ENCODE measurements at places on chromosomes 7 and 10.
A peak's percentile ranks its signal among the peaks of the same experiment; 100 is the strongest.

- DNase-seq, result no peak
Observed at GRCh38 chr7:81414411-81414810, 355.4 kb downstream of the HGF start.

- no peak for DNase-seq
Observed at GRCh38 chr10:86914734-86915133, 42.7 kb downstream of the MMRN2 start.

GRCh38 chr7:7732621-7733281 is 14.3 kb upstream of the RPA3 start:
- DNase-seq, result no peak

DNA sequence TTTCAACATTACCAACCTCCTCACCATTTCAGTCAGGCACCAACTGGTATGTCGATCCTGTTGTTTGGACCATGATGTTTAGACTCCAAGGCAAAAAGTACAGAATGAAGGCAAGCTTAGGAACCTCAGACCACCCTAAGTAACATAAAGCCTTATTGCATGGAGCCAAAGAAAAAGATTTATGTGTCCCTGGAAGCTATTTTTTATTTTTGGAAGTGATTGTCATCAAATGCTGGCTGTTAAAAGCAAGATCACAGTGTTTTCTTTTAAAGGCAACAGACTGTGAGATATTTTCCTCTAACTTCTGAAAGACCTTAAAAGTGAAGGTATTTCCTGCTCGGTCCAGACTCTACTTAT is 8.2 kb downstream of the ASB15 start:
- DNase-seq, result no peak

GRCh38 chr7:366161-366803 is 76.3 kb downstream of the FOXL3 start:
- DNase-seq, result no peak

- DNase-seq, result no peak
Observed at GRCh38 chr7:112001091-112001826, 204.9 kb downstream of the DOCK4 start.

GRCh38 chr10:29689001-29689400 is 54.2 kb upstream of the SVIL start:
- no peak for DNase-seq

DNA sequence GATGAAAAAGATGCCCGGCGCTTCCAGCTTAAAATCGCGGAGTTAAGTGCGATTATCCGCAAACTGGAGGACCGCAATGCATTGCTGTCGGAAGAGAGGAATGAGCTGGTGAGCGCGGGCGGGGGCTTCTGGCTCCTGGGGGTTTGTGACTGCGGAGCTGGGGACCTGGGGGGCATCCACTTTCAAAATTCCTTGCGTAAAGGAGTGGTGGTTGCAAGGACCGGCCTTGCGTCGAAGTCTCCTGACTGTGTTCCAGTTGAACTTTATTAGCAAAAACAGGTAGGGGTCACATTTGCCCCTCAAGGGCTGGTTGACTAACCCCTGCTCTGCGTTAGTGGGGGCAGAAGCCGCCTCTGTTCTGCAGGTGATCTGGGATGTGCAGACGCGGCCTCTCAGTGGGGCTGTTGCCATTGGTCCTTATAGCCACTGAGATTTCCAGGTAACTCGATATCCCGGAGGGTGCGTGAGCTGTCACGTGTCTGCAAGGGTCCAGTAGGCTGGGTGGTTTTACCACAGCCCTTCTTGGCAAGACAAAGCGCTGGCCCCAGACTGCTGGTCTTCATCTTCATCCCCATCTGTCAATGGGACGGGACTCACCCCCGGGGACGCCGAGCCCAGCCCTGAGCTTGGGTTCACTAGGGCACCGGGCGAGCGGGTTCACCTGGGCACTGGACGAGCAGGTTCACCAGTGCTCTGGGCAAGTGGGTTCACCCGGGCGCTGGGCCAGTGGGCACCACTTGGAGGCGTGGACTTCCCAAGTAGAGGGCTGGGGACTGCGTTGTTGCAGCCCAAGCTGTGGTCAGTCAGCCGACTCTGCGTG is 51.5 kb upstream of the DPYSL4 start:
- no peak for DNase-seq

DNA sequence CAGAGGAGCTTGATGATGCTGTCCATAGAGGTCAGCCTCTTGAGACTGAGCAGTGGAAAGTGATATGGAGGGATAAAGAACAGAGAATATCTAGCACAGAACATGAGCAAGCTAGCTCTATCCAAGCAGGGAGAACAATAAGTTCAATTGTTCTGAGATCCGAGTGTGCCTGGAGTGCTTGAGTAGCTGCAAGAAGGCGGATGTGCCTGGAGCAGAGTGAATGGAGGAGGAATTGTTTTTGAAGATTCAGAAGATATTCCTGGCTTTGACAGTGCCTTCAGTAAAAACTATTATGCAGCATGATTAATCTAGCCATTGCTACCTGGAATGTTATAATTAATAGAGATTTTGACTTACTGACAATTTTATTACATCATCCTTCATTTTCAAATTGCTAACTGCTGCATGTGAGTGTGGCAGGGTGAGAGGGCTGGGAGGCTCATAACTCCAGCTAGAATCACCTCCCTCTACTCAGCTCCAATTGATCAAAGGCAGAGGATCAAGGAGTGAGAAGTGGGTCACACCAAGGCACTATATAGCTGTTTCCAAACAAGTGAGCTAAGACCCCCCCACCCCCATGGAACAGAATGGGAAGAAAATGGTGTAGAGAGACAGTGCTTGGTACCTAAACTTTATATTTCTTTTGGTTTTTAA is 302.8 kb downstream of the ADRA2A start:
- no peak for DNase-seq

DNA sequence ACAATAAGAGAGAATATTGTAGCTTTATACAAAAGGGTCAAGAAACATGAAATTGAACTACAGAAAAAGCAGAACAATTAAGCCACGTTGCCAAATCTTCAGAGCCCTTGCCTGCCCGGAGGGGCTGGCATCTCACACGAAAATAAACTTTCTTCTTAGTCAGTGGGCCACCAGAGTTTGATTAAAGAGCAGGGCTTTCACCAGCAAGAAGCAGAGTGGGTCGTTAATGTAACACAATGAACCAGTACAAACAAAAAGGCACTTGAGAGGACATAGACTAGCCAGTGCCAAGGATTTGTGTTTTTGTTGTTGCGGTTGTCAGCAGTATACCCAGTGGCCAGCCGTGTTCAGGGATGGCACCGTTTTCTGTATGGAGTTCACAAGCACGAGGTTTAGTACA is 155.4 kb downstream of the NRP1 start:
- DNase-seq, result no peak

GRCh38 chr7:93027044-93027443 is 90.7 kb downstream of the SAMD9 start:
- DNase-seq, result no peak

DNA sequence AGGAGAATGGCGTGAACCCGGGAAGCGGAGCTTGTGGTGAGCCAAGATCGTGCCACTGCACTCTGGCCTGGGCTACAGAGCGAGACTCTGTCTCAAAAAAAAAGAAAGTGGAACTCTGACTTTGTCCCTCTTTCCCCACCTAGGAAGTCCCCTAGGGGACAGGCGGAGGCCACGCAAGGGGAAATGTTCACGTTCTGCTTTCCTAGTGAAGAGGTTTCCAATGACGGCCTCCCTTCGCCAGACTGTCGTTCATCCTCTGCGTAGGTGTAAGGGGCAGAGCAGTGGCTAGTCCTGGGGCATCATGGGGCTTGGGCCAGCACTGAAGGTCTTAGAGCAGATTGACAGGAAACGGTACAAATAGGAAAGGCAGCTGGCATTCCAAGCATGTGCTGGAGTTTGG is 30.6 kb downstream of the SUFU start:
- DNase-seq, result no peak

DNA sequence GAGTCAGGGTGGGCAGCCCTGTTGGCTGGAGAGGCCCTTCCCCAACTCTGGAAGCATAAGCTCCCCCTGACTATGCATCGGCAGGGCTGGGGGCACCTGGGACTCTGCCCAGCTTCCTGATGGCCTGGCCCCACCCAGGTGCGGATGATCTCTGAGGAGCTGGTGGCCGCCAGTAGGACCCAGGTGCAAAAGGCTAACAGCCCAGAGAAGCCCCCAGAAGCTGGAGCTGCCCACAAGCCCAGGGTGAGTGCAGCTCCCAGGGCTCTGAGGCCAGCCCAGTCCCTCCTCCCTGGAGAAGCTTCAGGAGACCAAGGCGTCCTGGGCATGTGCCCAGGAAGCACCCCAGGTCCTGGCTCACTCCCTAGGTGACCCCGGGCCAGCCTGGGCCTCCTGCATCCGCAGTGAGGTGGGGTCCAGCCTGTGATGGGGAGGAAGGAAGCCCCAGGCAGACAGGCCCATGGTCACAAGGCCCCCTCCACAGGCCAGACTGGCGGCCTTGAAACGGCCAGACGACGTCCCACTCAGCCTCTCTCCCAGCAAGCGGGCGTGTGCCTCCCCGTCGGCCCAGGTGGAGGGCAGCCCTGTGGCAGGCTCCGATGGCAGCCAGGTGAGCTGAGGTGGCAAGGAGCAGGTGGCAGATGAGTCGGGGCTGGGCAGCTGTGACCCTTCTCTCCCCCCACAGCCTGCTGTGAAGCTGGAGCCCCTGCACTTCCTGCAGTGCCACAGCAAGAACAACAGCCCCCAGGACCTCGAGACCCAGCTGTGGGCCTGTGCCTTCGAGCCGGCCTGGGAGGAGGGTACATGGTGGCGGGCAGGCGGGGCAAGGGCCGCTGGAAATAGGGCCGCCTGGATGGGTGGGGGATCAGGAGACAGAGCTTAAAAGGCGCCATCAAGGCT is 3.0 kb downstream of the LRWD1 start:
- DNase-seq, result no peak

DNA sequence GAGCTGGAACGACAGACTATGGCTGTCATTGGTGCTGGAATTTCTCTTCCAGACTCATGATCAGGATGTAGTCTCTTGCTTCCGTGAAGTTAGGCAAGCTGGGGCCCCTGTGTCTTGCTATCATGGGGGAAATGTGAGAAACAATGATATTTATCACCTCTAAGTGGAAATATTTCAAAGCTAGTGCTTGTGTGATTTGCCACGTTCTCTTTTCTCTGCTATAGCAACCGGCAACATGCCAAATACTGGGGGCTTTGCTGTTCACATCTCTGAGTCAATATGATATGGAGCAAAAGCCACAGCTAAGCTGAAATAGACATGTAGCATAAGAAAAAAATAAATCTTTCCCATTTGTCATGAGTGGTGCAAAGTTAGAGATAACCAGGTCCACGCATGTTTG is 668.2 kb upstream of the IGFBP3 start:
- DNase-seq, result no peak

DNA sequence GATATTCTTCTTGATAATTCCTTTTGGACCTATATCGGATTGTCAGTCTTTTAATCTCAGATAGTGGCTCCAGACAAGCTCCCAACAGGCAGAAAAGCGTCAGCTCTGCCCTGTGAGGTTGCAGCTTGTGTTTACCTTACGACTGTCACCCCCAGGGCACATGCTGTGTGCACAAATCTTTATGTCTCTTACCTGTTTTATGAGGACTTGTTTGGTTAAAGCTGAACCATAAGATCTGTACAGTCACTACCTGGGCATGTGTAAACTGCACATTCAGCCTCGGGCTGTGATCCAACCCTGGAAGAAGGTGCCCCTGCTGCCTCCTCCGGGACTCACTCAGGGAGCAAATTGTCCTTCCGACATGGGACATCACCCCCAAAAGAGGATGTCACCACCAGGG is 119.8 kb downstream of the GALNT17 start:
- no peak for DNase-seq

GRCh38 chr7:120097020-120097419 is 176.0 kb upstream of the KCND2 start:
- no peak for DNase-seq

DNA sequence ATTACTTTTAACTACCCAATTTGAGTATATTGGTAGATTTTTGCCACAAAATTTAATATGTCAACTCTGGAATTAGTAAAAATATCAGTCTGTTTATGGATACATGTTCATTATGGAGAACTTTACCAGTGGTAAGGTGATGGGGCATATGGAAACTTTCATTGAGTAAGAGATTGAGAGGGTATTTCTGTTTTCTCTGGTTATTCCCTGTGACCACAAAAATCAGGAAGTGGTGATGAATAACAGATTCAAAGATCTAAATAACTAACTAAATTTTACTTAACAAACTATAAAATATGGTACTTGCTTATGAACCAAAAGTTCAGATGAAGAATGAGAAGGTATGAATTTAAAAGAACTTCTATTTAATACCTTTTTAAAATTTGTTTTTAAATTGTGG is 22.1 kb upstream of the STEAP4 start:
- no peak for DNase-seq

- peak; percentile 33 for DNase-seq
Observed at GRCh38 chr10:86139066-86139657, 227.4 kb downstream of the GRID1 start.

- peak; percentile 67 for DNase-seq
Observed at GRCh38 chr10:132939957-132940790, 2.2 kb downstream of the CFAP46 start.

DNA sequence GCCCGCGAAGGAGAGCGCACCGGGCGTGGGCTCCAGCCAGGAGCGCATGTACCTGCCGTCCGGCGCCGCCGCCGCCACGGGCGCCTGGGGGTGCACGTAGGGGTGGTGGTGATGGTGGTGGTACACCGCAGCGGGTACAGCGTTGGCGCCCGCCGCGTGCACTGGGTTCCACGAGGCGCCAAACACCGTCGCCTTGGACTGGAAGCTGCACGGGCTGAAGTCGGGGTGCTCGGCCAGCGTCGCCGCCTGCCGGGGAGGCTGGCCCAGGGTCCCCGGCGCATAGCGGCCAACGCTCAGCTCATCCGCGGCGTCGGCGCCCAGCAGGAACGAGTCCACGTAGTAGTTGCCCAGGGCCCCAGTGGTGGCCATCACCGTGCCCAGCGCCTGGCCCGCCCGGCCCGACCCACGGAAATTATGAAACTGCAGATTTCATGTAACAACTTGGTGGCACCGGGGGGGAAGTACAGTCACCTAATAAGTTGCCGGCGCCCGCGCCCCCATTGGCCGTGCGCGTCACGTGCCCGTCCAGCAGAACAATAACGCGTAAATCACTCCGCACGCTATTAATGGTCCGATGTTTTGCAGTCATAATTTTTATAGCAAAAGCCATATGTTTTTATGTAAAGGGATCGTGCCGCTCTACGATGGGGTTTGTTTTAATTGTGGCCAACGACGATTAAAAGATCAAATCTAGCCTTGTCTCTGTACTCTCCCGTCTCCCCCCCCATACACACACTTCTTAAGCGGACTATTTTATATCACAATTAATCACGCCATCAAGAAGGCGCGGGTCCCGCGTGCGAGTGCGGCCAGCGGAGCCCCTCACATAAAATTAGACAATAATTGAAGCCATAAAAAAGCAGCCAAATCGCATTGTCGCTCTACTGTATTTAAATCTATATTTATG is at the start of gene HOXA9:
Gene HOXA9, minus strand, starts transcription at position 449 of the 907 bp plus-strand sequence. Its CDS starts 80 bp downstream, at position 369.
- no peak for DNase-seq

DNA sequence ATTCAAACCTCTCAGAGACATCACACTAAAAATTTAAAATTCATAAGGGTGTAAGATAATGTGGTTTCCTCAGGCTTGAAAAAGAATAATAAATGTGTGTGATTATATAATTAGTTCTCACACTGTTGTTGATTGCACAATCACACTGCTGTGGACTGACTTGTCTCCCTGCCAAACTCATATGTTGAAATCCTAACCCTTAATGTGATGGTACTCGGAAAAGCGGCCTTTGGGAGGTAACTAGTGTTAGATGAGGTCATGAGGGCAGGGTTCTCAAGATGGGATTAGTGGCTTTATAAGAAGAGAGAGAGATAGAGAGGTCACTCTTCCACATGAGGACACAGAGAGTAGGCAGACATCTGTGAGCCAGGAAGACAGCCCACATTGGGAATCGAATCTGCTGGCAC is 128.5 kb upstream of the COL1A2 start:
- no peak for DNase-seq

GRCh38 chr7:139360210-139360947 is 685 bp downstream of the LUC7L2 start:
- DNase-seq, result peak; percentile 98

All from activated naive CD8-positive, alpha-beta T cell treated with anti-CD3 and anti-CD28 coated beads, Interleukin-2, amount 50 U/mL, for 24 hours (primary cell).